CD4-positive, CD25-positive, alpha-beta regulatory T cell (primary cell): ENCODE measurements at places on chromosomes 7 and 10. TPM values are rescaled to one million over a fixed set of nuclear protein-coding genes. Genes with fewer than 3 reads are reported as not detected.

Gene DNAJC30
- polyA plus RNA-seq: 14.4 TPM

Gene VPS37D
- polyA plus RNA-seq: not detected

Gene AKR1D1
- polyA plus RNA-seq: not detected

Gene KMT2E
- 169 TPM for polyA plus RNA-seq
